ENCODE measurements at places on chromosomes 5 and 9.

DNA sequence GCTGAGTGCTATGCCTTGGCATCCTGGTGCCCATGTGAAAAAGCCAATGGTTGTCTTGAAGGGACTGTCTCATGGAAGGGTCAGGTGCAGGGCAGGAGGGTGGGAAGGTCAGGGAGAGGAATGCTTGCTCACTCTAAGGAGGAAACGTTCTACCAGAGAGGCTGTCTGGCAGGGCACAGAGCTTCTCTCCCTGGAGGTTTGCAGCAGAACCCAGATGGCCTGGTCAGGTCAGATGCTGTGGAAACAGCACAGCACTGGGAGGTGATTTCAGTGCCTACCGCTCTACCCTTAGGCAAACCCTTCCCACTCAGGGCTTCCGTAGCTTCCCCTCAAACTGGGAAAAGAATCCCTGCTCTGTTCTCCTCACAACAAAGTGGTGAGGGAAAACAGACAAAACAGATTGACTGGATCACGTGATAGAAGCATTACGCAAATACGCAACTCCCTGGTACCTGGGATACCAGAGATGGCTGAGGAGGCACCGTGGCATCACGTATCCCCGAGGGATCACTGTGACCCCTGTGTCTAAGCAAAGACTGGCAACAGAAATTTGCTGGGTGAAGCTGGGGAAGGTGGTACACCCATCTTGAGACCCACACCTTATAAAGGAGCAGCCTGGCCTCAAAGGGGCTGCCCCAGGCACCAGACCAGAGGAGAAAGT, 3.9 kb upstream of the MGAT1 start:
- no peak for DNase-seq

DNA sequence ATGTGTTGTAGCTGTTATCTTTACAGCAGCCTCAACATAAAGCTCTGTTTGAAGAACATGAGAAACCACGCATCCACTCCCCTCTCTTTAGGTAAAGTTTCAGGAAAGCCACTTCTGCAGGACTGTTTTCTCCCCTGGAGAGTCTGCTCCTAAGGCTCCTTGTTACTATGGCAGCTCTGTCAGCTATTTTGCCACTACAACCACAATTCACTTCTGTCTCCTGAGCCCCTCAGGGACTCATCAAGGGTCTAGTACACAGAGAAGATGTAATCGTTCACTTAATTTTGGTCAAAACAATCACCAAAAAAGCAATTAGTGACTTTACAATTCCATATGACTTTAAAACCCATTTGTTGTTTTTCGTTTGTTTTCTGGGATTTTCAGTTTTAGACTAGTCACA, 157.7 kb downstream of the FBN2 start:
- DNase-seq, result no peak

DNA sequence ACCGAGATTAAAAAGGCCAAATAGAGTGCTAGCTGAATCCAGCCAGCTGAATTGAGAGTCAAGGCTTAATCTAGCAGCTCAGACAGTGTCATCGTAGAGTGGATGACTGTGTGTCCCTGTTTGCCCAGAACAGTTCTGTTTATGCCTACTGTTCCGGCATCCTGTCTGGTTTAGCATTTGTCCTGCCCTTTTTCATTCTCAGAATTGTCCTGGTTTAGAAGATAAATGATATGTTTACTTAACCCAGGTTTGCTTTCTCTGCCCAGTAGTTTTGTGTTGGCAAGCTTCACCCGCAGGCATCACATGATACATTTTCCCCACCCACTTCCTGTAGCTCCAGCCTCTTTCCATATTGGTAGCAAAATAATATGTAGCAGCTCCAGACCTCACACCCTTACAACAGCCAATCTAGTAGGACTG, 41.3 kb upstream of the ZSWIM6 start:
- no peak for DNase-seq

GRCh38 chr5:171223927-171224326, 85.1 kb upstream of the TLX3 start:
- no peak for DNase-seq

- no peak for DNase-seq
Observed at GRCh38 chr5:170651604-170652277, 131.8 kb upstream of the GABRP start.

- no peak for DNase-seq
Observed at GRCh38 chr9:83649515-83649914, 26.6 kb downstream of the IDNK start.

DNA sequence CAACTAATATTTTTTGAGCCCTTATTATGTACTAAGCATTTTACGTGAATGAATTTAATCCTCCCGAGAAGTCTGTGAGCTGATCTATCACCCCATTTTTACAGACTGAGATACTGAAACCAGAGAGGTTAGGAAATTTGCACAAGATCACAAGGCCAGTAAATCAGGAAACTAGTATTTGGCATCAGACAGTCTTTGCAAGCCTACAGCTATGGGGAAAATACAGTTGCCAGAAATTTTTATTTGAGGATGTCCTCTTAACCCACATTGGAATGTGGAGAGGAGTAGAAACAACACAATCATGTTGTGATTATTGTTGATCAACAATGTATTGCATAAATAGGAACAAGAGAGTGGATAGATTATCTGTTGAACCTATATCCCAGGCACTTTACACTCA, 2.3 kb upstream of the SLC46A2 start:
- no peak for DNase-seq

GRCh38 chr5:77629509-77630113, 8.9 kb downstream of the OTP start:
- no peak for DNase-seq

DNA sequence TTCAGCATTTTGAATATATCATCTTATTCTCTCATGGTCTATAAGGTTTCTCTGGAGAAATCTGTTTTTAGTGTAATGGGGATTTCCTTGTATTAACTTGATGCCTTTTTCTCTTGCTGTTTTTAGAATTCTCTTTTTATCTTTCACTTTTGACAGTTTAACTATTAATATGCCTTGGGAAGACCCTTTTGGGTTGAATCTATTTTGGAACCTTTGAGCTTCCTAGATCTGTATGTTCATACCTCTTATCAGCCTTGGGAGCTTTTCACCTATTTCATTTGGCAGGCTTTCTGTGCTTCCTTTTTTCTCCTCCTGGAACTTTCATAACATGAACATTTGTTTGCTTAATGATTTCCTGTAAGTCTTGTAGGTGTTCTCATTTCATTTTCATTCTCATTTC, 22.2 kb downstream of the RCL1 start:
- no peak for DNase-seq

DNA sequence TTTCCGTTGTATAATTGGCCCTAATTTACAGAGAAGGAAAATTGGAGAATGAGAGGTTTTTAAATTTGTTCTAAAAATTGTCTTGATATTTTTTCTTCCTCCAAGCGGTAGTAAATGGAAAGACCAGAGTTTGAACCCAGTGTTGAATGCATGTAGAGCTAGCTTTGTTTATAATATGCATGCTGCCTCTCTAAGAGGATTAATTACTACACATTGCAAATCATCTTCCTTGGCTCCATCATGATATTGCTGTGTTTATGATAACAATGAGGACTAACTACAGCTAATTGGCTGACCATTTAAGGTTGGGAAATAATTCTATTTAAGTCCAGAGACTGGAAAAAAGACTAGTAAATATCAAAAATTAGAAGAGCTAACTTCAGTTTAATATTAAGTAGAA, 338.5 kb downstream of the PLK2 start:
- DNase-seq, result no peak

DNA sequence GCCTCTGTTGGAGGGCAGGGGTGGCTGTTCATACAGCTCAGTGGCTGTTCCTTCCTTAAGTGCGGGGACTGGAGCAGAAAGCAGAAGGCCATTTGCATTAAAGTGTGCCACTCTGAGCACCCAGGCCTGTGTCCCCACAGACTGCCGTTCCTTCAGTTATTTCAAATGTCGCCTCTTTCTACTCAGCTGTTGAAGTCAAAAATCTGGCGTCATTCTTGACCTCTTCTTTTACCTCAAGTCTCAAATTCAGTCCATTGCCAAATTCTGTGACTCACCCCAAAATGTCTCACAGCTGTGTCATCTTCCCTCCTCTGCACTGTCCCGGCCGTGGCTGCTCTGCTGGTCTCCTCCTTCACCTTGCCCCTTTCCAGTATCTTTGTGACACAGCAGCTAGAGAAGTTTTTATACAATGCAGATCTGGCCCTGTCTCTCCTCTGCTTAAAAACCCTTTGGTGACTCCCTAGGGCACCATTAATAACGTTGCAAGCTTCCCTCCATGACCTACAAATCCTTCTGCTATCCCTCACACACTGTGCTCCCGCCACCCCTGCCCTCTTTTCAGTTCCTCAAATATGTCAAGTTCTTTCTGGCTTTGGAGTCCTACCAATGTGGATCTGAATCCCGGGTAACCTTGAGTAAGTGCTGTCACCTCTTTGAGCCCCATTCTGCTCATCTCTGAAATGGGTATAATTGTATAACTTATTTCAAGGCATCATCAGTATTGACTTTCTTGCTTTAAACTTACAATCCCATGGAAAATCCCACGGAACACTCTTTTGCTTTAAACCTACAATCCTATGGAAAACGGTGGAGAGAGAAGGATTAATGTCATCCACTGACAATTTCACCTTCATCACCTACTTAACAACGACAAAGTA, 98.3 kb upstream of the BOD1 start:
- DNase-seq, result peak; percentile 76

- no peak for DNase-seq
Observed at GRCh38 chr9:78351816-78352215, 54.9 kb downstream of the PSAT1 start.

DNA sequence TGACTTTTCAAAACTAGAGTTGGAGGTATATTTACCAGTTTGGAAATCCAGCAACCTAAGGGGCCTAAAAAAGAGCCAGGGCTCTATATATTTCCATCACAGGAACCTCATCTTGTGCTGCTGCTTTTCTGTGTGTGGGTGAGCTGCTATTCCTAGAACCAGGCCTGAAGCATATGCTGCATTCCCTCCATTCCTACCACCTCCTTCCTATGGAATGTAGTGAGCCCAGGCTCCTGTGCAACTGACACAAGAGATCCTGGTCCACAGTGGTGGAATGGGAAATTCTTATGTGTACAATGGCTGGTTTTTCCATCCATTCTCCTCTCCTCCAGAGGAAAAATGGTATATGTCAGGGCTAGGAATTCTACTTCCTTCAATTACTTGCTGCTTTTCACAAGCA, 39.1 kb downstream of the SPEF2 start:
- no peak for DNase-seq

DNA sequence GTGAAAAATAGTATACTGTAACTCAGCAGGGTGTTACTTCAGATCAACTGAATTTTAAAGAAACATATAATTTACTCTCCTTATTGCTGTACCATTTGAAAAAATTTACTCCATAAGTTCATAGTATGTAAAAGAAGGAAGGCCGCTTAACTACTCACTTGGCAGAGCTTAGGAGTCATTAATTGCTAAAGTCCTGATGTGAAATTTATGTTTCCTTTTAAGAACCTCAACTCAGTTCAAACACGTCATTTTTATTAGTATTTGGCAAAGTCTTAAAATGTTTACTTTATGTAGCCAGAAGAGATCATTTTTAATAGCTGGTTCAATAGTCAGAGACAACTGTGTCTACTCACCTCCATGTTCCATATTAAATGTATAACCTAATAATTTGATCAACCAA, 268.6 kb downstream of the CDH10 start:
- no peak for DNase-seq

GRCh38 chr5:73213566-73213998, 40.6 kb downstream of the TMEM174 start:
- DNase-seq, result no peak

GRCh38 chr5:116756531-116756930, 181.9 kb upstream of the SEMA6A start:
- DNase-seq, result no peak

DNA sequence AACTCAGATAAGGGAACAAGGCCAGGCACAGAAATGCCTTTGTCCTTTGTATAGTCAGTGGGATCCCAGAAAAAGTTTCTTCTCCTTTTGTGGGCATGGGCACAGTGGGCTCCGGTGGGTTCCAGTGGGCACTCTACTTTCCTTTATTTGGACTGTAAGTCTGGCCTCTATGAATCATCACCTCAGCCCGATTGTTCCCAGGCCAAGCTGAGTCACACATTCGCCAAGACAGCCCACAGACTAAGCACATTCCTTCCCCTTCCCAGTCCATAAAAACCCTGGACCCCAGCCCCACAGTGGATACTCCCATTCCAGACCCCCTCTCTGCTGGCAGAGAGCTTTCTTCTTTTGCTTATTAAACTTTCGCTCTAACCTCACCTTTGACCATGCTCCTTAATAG, 165.0 kb downstream of the FBXL17 start:
- no peak for DNase-seq

DNA sequence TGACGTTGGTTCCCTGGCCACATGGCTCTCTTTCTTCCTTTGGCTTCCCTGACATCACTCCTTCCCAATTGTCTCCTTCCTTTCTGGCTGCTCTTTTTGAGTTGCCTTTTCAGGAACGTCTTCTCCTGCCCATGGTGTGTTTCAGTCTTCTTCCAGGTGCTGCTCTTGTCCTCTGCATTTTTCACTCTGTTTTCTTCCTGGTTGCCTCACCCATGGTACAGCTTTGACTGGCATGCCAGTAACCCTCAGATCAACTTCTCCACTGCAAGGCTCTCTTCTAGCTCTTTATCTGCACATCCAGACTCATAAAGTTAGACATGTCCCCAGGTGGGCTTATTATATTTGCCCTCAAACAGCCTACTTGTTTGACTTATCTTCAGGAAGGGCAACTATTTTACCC, 91.0 kb upstream of the ANKH start:
- DNase-seq, result no peak

DNA sequence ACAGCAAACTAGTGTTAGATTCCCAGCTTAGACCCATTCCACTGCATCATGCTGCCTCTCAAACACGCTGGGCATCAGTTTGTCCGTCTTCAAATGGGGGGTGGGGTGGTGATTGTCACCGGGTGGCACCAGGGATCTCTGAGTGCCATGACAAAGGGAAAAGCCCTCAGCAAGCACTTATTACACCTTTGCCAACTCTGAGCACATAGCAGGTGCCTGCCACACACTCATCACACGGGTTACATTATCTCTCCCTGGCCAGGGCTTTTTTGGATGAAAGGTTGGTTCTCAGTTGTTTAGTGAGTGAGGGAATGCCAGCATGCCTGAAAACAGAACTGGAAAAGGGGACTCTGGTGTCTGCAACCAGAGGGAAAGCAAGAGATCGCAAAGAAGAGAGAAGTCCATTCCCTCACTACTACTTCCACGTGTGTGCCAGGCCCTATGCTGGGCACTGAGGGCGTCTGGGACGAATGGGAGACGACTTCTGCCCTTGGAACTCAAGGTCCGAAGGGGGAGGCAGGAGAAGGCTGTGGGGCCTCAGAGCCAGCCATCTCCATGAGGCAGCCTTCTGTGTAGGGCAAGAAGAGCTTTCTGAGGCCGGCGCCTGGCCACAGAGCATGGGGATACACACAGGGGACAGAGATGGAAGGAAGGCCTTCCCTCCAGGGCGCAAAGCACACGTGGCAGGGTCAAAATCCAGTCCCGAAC, 48.9 kb downstream of the PAX5 start:
- DNase-seq, result no peak
